ENCODE measurements at places on chromosomes 5 and 9.

DNA sequence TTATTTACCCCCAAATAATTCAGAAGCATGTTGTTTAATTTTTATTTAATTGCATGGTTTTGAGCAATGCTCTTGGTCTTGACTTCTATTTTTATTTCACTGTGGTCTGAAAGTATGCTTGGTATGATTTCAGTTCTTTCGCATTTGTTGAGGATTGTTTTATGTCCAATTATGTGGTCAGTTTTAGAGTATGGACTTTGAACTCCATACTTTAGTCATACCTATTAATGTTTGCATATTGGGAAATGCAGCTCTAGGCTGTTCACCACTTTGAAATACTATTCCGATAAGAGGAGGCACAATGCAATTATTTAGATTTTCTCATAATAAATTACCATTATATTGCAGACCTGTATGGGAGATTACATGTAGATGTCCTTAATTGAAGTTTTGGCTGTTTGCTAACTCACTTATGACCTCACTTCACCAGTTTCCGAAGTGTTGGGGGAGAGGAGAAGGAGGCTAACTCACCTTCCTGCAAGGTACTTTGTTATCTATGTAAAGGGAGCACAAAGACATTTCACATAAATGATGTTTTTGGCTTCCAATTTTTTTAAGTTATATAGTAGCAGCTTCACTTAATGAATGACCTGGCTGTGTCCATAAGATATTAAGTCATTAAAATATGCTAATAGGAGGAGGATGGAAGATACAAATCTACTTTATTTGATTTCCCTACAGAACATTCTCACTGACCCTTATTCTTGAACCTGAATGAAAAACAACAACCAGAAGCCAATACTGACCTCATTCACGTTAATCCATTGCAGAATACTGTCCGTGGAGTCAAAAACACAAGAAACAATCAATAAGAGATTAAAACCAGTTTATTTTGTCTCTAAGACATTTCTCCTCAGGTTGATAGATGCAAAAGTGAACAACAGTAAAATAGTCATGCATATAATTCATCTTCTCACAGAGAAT, 970.3 kb upstream of the ARRDC3 start:
- no peak for DNase-seq

- DNase-seq, result no peak
Observed at GRCh38 chr5:597871-598563, 14.1 kb upstream of the CEP72 start.

DNA sequence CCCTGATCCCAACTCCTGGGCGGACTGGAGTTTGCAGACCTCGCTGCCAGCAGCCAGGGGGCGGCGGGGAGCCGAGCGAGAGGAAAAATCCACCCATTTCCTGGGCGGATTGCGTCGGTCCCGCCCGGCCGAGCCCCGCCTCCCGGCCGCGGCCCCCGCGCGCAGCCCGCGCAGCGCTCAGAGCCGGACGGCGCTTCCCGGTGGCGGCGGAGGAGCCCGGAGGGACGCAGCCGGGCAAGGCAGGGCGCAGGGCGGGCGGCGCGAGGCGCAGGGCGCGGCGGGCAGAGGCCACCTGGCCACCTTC, at the start of gene OLFM1:
Gene OLFM1, plus strand, starts transcription at position 180 of the 304 bp plus-strand sequence. CDS start 322 bp downstream, outside the sequence.
- no peak for DNase-seq

- no peak for DNase-seq
Observed at GRCh38 chr5:34571677-34572041, 84.5 kb upstream of the RAI14 start.

DNA sequence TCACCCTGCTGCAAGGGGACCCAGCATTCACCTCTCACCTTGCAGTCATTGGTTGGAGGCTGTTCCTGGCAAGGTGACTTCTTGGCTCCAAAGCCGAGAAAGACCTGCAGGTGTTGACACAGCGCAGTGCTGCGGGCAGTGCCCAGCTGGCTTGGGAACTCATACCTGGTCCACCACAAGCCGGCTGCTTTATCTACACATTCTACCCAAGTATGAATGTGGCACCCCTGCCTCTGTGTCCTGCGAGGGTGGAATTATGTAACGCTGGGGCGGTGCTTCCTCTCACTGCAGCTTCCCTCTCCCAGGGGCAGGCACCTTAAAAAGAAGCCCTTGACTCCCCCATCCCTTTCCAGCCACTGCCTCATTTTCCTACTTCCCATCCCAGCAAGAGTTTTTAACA, 2.5 kb upstream of the ZMYND19 start:
- no peak for DNase-seq

DNA sequence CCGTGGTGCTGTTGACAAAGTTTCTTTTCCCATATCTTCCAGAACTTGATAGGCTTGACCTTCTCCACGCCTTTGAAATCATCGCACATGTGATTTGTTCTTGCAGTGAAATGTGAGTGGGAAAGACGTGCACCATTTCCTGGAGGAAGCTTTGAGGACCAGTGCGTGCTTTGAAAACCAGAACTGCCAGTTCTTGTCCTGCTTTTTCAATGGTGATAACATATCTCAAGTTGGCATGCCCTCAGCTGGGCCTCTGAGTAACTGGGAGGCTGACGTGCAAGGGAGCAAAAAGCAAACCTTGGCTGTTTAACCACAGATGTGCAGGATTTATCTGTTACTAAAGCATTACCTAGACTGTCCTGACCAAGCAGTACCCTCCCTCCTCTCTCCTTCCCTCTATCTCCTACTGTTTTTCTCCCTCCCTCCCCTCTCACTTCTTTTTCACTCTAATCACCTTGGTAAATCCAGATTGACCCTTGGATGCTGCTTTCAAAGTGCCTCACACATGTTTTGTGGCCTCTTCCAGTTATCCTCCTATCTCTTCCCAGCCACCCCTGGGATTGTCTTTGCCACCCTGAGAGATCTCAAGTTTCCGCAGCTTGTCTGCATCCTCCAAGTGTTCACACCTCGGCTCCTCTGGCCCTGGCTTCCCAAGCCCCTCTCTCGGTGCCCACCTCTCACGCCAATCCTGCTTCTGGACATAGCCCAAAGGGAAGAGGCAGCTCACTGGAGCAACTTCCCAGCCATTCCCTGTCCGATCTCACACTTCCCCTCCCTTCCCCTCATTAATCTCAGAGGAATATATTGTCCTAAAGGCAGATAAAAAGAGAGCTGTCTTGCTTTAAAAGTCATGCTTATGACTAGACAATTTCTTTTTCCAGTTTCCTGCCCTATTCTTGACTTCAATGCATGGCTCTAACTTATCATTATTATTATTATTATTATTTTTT, 198.3 kb downstream of the ERCC6L2 start:
- DNase-seq, result no peak

GRCh38 chr5:32785611-32786254, 74.6 kb downstream of the NPR3 start:
- no peak for DNase-seq

DNA sequence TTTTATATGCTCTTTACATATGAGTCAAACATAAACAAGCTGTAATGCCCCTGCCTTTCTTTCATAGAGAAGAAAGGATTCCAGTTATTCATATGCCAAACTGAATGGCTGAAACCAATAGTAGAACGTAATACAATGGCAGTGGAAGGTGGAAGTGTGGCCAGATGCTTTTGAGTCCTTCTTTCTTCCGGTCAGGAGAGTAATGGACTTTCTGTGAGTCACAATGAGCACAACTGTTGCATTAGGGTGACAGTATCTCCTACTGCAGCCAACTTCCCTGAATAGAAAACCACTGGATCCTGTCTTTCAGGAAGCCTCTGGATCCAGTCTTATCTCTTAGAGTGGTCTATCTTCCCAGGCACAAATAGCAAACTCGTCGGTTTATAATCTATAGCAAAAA, 855.2 kb downstream of the MAT2B start:
- no peak for DNase-seq

- DNase-seq, result no peak
Observed at GRCh38 chr9:133750982-133751649, 13.0 kb upstream of the SARDH start.

DNA sequence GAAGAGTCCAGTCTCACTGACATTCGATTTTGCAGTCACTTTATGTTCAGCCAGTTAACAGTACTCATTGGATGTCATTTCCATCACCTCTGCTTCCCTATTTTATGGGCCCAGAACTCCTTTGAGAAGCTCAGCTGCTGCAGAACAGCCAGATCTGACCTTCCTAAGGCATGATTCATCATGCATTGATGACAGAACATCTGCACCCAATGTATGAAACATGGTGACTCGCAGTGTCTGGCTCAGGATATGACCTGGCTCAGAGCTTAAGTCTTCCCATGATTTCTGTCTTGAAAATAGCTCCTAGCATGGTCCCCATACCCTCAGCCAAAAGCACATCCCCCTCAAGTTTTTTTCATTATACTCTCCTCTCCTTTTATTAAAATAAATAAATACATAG, 92.6 kb upstream of the TRIM32 start:
- DNase-seq, result no peak

DNA sequence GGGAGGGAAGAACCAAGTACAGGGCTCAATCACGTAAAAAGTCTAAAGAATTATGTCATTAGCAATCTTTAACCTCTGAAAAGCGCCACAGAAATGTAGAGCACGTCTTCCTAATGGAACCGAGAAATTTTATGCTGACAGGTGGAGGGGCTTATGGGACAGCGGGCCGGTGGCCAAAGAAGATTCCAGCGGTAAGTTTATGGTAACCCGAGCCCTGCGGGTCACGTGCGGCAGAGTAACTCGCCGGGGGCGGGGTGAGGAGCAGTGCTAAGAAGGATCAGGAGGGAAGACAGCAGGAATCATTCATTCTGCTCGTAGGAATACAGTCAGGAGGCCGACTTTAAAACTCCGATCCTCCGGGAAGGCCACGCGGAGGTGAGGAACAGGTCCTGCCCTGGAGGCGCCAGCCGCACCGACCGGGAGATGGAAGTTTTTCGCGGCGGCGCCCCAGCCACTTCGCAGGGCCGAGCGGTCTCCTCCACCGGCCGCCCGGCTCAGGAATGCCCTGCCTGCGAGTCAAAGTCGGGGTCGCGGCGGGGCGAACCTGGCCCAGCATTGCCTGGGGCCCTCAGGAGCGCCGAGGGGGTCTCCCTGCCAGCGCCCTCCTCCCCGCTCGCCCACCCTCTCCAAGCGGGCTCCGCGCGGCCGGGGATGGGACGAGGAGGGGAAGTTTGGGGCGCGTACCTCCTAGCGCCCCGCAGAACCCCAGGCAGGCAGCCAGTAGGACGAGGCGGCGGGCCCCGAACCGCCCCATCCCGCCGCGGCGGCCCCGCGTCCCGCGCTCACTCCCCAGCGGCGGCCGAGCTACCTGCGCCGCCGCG, 101.8 kb downstream of the ESM1 start:
- no peak for DNase-seq

DNA sequence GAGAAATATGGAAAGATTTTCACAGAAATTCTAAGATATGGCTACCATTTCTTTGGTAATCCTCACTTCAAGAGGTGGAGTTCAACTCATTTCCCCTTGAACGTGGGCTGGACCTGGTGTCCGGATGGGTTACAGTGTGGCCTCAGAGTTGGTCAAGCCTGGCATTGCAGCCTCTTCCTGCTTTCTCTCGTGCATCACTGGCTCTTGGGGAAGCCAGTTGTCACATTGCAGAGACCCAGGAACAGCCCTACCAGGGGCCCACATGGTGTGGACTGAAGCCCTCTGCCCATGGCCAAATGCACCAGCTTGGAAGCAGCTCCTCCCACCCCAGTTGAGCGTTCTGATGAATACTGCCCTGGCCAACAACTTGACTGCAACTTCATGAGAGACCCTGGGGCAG, 47.7 kb upstream of the FCN1 start:
- DNase-seq, result no peak

- no peak for DNase-seq
Observed at GRCh38 chr9:91541734-91542133, 118.1 kb upstream of the NFIL3 start.

GRCh38 chr5:166436872-166437271, 1854.6 kb upstream of the WWC1 start:
- no peak for DNase-seq

GRCh38 chr5:81829242-81829641, 78.3 kb upstream of the SSBP2 start:
- DNase-seq, result no peak

- no peak for DNase-seq
Observed at GRCh38 chr9:95344735-95345325, 27.3 kb upstream of the FANCC start.

DNA sequence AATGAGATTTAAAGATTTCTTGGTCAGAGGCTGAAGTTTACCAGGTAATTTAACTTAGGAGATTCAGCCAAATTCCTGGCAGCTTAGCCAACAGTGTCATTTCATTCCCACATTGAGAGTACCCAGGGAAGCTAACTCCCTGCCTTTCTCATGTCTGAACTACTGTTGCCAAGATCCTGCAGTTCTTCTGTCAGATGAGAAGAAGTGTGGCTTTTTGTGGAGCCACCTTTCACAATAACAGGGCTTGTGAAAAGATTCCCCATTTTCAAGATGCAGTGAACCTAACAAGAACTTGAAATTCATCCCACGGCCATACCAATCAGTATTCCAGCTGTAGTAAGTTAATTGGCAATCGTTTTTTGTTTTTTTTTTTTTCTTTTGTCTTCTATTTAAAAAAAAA, 176.4 kb downstream of the XRCC4 start:
- no peak for DNase-seq

GRCh38 chr5:122985006-122985700, 51.4 kb downstream of the PPIC start:
- DNase-seq, result no peak

DNA sequence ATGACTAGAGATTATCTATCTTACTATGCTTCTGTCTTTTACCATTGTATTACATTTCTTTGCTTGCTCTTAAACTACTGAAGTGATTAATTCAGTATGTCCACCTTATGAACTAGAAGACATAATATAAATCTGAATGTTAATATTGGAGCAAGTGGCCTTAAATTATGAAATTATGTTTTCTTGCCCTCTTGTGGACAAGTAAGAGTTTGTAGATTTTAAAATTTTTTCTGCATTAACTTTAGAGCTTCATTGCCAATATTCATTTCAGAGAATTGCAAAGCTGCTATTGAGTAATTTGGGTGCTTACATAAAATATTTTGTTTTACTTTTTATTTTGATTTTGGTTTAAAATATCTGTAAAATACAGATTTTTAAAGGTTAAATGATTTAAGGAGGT, 55.3 kb downstream of the RANBP17 start:
- DNase-seq, result no peak

- no peak for DNase-seq
Observed at GRCh38 chr9:108057421-108058134, 568.0 kb upstream of the KLF4 start.

DNA sequence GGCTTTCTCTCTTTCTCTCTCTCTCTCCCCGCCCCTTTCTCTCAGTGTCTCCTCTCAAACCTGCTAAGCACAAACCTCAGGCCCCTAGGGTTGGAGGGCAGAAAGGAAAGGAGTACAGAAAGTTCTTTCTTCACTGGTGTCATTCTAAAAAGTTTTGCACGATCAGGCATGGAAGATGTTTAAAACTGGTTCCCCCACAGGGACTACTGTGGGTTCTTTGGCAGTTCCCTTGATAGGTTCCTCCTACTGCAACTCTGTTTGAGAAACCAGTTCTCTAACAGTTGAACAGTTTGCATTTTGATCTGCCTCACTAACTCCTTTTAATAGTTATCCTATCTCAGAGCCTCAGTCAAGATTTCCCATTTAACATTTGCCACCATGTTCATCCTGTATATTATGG, 82.9 kb downstream of the CDO1 start:
- DNase-seq, result no peak
